Stimulated activated CD4-positive, alpha-beta T cell treated with anti-CD3 and anti-CD28 coated beads, Interleukin-15, amount 100 ng/mL, for 24 hours (primary cell): ENCODE measurements at places on chromosomes 6 and 20.

DNA sequence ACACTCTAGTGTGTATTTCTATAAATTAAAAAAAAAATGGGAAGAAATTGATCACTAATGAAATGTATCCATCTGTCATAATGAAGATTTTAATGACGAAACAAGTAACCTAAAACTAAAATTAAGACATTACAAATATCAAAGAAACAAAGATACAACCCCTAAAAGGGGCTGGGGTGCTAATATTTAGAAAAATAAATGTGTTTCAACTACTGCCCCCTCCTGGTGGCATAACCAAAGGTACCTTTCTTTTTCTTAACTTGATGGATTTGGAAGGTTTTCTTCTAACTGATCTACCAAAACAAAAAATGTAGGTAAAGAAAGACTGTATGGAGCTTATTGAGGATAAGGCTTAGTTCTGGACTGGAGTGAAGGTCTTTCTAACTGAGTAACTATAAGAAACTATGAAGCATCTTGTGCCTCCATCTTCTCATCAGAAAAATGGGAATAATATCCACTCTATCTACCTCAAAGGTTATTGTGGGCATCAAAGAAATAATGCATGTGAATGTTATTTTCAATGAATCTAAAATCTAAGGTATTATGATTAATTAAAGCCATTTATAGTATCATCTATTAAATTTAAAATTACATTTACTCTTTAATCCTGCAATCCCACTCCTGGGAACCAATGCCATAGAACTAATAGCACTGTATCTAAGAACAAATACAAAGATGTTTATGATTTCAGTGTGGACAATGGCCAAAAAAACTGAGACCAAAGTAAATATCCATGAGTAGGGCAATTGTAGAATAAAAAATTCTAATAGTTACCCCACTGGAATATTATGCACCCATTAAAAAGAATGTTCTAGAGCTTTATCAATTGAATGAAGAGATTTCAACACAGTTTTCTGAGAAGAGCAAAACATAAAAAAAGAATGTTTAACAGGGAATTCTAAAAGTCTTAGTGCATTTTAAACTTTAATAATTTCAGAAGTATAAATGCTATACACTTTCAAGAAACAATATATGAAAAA lies 117.2 kb downstream of the BACH2 start:
- DNase-seq = peak; percentile 41

- DNase-seq = no peak
Observed at GRCh38 chr6:111996144-111996865, 57.6 kb upstream of the CCN6 start.

DNA sequence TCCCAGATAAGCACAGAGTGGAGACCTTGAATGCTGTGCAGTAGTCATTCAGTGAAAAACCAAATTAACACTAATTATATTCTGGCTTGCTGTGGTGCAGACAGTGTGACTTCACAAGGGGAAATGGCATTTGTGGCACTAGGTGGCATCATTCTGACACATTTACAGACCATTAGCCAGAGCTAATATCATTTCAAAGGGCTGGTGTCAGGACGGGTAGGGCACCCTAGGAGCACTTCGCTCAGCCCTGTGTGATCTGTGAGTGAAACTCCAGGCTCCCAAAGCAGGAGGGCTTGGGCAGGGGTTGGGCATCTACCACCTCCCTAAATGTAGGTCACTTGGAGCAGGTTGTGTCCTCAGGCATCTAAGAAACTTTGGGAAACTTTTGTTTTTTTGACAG lies 555.8 kb downstream of the PKHD1 start:
- no peak for DNase-seq

GRCh38 chr6:106525882-106526275 lies 103.4 kb downstream of the RTN4IP1 start:
- no peak for DNase-seq

- DNase-seq = no peak
Observed at GRCh38 chr6:145668844-145669243, 66.5 kb downstream of the EPM2A start.

GRCh38 chr6:52108128-52108527 lies 20.7 kb upstream of the PKHD1 start:
- no peak for DNase-seq

DNA sequence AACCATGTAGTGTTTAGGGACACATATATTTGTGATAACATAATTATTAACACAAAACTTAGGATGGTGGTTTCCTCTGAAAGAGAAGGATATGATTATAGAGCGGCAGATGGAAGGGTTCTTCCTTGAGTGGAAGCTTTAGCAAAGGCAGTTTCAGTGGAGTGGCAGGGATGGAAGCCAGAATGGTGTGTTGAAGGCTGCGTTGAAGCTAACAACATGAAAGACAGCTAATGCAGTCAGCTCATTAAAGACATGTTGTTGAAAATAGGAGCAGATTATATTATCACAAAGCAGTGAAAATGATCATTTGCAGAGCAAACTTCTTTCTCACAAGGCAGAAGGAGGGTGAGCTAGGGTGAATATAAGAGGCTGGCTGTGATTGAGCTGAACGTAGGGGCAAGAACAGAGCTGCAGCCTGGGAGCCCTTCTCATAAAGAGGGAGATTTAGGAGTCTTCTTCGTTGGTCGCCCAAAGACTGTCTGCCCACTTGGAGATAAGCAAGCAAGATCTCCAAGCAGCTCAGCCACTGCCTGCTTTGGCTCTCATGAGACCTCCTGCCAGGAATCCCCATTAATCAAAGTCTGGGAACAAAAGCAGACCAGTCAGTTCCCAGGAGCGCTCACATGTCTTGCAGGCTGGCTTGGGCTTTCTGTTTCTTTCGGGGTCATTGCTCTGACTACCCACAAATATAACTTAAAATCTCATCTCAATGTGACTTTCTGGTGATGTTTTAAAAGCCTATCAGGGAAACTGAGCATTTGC lies 2.6 kb upstream of the ANKRD6 start:
- no peak for DNase-seq

- no peak for DNase-seq
Observed at GRCh38 chr20:41358717-41359116, 7.9 kb downstream of the EMILIN3 start.

DNA sequence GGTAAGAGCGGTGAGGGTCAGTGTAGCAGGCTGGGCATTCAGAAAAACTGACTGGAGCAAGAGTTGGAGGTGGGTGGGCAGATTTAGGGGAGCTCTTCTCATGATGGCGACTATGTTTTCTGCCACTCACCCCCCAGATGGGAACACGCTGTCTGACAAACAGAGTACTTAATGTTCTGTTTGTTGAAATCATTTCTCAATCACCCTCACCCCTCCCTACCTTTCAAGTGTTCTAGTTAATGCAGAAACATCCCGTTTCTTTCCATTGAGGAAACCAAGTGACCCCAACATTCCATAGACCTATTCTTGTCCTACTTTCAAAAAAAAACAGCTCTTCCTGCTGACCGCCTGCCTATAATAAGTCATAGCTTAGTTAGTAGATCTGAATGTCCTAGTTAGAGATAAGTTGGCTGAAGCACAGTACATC lies 132.5 kb upstream of the NEDD9 start:
- no peak for DNase-seq

DNA sequence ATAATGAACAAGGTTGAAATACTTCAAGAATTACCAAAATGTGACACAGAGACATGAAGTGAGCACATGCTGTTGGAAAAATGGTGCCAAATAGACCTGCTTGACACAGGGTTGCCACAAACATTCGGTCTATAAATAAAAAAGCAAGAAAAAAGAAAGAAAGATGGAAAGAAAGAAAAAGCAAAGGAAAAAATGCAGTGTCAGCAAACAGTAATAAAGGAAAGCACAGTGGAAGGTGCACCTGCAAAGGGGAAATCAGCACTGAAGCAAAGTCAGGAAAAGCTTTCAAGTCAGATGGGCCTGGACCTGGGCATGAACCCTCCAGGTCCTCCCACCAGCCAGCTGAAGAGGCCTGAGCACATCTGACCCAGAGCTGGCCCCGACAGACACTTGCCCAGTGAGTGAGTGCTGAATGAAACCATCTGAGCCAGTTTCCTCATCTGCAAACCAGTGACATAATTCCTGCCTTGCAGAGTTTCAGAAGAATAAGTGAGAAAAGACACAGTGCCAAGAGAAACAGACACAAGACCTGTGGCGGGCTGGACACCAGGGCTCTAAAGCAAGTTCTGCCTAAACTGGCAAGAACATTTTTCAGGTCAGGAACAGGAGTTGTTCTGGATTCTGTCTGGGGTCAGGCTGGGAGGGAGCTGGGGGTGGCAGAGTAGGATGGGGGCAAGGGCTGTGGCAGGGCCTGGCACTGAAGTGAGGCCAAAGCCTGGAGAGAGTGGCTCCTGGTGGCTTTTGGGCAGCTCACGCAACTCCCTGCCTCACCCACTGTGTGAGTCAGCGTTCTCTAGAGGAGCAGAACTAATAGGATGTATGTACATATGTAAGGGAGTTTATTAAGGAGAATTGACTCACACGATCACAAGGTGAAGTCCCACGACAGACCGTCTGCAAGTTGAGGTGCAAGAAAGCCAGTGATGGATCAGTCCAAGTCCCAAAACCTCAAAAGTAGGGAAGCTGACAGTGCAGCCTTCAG lies 23.9 kb upstream of the MICB start:
- DNase-seq = no peak

DNA sequence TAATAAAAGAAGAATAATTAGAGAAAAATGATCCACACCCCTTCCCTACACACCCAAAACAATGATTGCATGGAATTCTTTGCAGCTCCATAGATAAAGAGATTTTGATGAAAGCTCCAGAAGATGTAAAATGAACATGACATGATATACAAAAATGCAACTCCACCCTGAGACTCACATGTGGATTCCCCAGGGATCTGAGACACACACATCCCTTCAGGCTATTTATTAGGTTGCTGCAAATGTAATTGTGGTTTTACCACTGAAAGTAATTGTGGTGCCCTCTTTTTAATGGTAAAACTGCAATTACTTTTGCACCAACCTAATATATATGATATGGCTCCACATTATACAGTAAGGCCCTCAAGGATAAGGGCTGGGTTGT lies 40.4 kb upstream of the TBC1D7 start:
- no peak for DNase-seq

- no peak for DNase-seq
Observed at GRCh38 chr6:149500096-149500495, 15.3 kb upstream of the ZC3H12D start.

DNA sequence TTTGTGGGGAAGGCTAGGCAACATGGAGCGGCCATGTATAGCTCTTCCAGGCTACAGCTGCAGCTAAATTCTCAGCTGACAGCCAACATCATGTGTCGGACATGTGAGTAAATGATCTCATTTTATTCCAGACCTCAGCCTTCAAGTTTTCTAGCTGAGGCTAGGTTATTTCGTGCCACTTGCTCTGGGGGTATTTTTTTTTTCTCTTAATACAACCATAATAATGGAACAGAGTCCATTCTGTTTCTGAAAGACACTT lies 573.5 kb downstream of the CD109 start:
- DNase-seq = no peak

DNA sequence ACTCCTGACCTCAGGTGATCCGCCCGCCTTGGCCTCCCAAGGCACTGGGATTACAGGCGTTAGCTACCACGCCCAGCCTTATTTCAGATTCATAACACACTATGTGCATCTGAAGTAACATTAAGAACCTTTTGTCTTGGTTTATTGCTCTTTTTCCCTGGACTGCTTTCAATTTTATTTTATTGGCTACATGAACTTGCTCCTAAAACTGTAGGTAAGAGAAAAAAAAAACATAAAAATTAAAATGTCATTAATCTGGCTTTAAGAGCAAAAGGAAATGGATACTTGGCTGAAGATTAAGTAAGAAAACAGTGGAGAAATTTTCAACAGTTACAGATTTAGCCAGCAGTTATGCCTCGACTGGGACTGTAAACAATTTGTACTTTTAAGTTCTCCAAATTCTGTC lies 62.5 kb downstream of the GJA1 start:
- no peak for DNase-seq

DNA sequence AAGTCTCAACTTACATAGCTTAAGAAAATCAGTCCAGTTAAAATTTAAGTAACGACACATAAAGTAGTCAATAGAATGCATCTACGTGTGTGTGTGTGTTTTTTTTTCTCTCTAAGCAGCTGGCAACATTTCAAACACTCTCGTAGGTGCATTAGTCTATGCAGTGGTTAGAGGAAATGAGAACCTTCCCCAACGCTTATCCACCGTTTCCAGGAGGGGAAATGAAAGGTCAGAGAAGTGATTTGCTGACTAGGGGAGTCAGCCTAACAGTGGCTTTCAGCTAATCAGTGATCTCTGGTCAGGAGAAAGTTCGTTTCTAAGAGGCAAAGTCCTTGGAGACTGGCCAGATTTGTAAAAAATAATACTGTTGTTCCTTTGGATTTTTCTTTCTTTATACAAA lies 806.6 kb downstream of the C6orf118 start:
- no peak for DNase-seq

- no peak for DNase-seq
Observed at GRCh38 chr20:35252037-35252461, 25.6 kb downstream of the MMP24 start.

GRCh38 chr6:14598017-14598864 lies 480.7 kb downstream of the CD83 start:
- no peak for DNase-seq

- DNase-seq = peak; percentile 67
Observed at GRCh38 chr6:30357678-30358540, 13.0 kb downstream of the RPP21 start.

GRCh38 chr6:35453236-35453635 lies 1.1 kb downstream of the FANCE start:
- DNase-seq = no peak

- DNase-seq = no peak
Observed at GRCh38 chr6:50096296-50096695, 46.6 kb upstream of the DEFB112 start.

GRCh38 chr6:146795479-146796133 lies 196.8 kb downstream of the ADGB start:
- no peak for DNase-seq

DNA sequence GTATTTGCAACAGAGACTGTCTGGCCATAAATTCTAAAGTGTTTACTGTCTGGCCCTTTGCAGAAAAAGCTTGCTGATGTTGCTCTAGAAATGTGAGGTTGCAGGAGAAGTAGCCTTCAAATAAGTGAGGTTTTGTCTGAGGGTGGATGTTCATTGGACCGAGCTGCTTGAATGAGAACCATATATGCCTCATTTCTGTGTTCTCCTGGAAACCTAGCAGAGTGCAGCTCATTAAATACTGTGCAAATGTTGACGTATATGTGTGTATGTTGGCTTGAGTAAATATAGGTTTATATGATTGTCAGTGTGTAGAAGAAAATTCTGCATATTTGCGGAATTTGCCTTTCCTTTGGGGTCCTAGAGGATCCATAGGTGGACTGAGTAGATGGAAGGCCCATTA lies 39.0 kb downstream of the CHMP4B start:
- no peak for DNase-seq
